ENCODE measurements at places on chromosomes 6 and 20.

DNA sequence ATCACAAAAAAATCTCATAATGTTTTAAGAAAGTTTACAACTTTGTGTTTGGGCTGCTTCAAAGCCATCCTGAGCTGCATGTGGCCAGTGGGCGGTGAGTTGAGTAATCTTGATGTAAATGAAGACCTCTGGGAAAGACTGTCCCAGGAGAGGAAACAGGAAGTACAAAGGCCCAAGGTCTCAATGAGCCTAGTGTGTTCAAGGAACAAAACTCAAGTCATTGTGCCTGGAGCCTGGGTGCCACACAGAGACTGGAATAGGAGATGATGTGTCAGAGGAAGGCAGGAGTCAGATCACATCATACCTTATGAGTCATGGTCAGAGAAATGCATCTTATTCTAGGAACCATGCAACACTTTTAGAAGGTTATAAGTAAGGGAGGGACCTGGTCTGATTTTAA is 51.5 kb downstream of the COL19A1 start:
- DNase-seq, result no peak

- DNase-seq, result no peak
These were observed 74.4 kb downstream of the SMOC2 start for GRCh38 chr6:168515376-168515775.

DNA sequence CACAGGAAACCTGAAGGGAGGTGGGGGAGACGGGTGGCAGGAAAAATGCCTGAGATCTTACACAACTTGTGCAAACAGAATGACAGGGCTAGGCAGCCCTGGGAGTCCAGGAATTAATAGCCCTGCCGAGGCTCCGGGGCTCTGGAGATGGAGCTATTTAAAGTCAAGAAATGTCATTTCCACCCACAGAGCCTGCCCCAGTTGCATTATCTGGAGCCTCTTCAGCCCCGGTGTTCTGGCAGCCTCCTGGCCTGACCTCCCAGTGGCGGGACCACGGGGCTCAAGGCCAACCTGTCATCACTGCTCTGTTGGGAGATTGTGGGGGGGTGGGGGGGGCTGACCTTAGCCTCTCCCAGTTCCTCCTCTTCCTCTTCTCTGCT is 28.5 kb upstream of the SCUBE3 start:
- no peak for DNase-seq

DNA sequence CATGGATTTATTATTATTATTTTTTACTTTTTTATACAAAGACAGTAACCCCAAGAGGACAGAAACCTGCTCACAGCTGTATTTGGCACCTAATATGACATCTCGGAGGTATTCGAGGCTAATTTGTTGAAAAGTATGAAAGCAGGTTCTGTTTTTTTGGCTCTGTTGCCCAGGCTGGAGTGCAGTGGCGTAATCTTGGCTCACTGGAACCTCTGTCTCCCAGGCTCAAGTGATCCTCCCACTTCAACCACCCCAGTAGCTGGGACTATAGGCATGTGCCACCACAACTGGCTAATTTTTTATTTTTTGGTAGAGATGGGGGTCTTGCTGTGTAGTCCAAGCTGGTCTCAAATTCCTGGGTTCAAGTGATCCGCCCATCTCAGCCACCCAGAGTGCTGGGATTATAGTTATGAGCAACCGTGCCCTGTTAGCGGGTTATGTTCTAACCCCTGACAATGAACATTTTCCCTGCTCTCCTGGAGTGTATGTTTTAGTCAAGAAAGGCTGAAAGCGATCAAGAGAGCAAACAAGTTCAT is 53.7 kb upstream of the ZNF217 start:
- no peak for DNase-seq

- no peak for DNase-seq
These were observed 120.1 kb downstream of the JPH2 start for GRCh38 chr20:44066645-44067606.

- no peak for DNase-seq
These were observed 302.6 kb upstream of the NRSN1 start for GRCh38 chr6:23823421-23823820.

DNA sequence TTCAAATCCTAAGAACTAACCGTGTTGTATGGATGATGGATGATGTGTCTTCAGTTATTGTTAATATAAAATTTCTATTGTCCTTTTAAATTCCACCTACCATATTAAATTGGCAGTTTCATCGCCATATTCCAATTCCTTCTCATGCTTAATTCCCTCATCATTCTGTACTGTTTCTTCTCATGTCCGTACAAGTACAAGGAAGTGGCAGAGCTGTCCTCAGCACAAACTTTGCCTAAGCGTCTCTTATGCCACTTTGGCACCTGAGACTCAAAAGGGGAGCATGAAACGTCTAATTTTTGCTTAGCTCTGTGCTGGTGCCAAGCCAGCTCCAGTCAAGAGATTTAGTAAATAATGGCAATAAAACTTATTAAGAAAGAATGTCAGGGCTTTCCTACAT is 158.2 kb upstream of the LAMA2 start:
- no peak for DNase-seq
